ENCODE measurements at places on chromosomes 11 and 22.

DNA sequence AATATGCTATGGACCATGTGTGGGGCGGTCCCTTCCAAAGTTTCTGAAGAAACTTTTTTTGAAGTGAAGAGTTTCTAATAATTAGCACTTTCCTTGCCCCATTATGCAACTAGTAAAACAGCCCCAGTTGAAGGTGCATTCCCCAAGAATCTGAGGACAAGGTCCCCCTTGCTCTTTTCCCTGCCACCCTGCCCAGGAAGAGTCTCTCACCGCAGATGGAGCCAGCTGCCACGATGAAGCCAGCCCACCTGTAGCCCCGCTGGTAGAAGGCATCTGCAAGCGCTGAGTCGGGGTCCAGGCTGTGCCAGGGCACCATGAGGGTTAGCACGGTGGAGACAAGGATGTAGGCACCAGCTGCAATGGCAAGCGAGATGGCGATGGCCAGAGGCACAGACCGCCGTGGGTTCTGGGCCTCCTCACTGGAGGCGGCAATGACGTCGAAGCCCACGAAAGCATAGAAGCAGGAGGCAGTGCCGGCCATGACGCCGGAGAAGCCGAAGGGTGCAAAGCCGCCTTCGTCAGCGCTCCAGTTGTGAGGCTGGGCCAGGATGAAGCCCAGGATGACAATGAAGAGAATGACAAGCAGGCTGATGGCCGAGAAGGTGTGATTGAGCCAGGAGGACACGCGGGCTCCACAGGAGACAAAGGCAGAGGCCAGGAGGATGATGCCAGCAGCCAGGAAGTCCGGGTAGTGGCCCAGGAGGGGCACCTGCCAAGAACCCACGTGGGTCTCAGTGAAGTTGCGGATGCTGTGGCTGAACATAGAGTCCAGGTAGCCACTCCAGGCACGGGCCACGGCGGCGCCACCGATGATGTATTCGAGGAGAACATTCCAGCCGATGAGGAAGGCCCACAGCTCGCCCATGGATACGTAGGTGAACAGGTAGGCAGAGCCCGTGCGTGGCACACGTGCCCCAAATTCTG is 1.5 kb downstream of the SLC7A4 start:
- no peak for DNase-seq

DNA sequence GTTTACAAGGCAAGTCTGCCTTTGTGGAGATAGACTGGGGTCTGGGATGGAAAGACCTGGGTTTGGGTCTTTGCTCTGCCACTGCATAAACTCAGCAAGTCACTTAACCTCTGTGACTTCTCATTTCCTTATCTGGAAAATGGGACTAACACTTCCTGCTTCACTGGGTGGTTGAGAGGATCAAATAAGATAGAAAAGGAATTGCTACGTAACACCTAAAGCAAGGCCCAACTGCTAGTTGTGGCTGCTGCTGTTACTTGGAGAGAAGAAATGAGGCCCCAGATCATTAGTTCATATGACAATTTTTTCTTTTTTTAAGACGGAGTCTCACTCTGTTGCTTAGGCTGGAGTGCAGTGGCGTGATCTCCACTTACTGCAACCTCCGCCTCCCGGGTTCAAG is 5.9 kb downstream of the PTPRJ start:
- DNase-seq, result no peak

DNA sequence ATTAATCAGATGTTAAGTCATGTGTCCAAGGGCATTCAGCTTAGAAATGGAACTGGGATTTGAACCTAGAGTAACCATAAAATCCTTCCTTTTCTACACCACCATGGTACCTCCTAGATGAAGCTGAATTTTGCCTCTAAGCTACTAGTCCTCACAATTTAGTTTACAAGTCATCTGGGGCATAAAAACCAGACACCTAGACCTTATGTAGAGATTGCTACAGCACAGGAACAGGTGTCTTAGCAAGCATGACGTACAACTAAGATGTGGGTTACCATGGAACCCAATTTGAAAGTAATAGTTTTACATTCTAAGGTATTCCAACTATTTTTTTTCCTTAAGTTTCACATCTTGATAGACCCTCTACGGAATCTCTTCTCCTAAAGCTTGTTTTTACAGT is 9.2 kb downstream of the TMEM216 start:
- DNase-seq, result no peak

GRCh38 chr11:20160425-20161229 is at the start of gene DBX1:
DBX1 (minus strand) TSS chr11:20160475; CDS start chr11:20160324, 151 bp downstream.
- DNase-seq, result no peak

GRCh38 chr11:3105791-3106735 is 48.8 kb upstream of the CARS1 start:
- DNase-seq, result no peak

GRCh38 chr11:33899400-33900037 is 7.6 kb upstream of the LMO2 start:
- no peak for DNase-seq

GRCh38 chr22:50674606-50675552 is 2.3 kb downstream of the SHANK3 start:
- no peak for DNase-seq

GRCh38 chr11:17544181-17544622 is at the start of gene USH1C:
USH1C (minus strand) TSS chr11:17544416; CDS start chr11:17544307, 109 bp downstream.
- DNase-seq, result no peak

DNA sequence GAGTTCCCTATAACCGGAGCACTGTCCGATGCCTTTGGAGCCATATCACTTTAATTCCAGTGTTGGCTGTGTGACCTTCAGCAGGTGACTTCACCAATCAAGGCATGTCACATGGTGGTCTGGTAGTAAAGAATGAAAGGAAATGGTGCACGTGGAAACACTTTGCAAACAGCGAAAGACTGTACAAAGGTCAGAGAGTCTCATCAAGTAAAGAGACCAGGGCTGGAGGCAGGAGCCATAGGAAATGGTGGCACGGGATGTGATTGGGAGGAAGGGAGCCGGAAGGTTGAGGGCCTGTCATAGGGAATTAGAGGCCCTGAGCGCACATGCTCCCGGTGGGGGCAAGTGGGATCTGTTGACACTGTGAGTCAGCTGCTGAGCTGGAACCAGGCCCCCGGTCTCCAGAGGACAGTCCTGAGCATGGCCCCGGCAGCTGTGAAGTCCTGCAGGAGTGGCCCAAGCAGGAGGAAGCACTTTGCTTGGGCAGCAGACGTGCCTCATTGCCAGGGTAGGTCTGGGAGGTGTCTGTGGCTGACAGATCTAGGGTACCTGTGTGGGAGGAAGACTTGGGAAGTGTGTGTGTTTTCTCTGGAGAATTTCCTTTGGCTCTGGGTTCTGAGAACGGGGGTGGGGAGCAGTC is 2.0 kb downstream of the DAGLA start:
- no peak for DNase-seq

DNA sequence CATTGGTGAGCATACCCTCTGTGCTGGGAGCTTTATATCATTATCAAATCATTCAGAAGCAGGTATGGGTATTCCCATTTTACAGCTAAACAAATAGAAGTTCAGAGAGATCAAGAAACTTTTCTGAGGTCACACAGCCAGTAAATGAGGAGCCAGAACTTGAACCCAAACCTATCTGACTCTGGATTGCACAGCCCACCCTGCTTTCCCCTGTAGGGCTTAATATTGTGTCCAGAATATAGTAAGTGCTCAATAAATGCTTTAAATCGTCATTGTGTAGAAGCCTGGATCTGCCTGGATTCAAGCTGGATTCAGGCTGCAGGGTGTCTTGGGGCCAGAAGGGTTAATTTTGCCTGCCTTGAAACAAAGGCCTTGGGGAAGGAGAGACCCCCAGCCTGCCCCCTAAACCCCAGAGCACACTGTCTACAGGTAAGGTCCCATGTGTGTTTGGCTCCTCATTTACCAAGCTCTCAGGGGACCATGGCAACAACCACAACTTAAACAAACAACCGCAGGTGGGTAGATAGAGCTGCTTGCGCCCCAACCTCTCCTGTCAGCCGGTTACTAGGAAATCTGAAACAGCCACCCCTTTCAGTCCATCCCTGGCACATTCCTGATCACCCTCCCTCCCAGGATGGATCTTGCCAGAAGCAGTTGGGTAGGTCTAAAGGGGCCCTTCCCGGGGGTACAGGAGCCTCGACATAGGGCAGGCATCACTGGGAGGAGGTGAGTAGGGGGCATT is 3.0 kb upstream of the SEC14L3 start:
- DNase-seq, result no peak

GRCh38 chr11:34316347-34317035 is 41.3 kb downstream of the ABTB2 start:
- no peak for DNase-seq

Measured in epithelial cell of proximal tubule (primary cell).